ENCODE measurements at places on chromosomes 2 and 18.

- no peak for DNase-seq
Observed at GRCh38 chr2:219671279-219671678, 43.8 kb downstream of the SLC4A3 start.

- no peak for DNase-seq
Observed at GRCh38 chr18:61841706-61842105, 51.1 kb downstream of the RNF152 start.

DNA sequence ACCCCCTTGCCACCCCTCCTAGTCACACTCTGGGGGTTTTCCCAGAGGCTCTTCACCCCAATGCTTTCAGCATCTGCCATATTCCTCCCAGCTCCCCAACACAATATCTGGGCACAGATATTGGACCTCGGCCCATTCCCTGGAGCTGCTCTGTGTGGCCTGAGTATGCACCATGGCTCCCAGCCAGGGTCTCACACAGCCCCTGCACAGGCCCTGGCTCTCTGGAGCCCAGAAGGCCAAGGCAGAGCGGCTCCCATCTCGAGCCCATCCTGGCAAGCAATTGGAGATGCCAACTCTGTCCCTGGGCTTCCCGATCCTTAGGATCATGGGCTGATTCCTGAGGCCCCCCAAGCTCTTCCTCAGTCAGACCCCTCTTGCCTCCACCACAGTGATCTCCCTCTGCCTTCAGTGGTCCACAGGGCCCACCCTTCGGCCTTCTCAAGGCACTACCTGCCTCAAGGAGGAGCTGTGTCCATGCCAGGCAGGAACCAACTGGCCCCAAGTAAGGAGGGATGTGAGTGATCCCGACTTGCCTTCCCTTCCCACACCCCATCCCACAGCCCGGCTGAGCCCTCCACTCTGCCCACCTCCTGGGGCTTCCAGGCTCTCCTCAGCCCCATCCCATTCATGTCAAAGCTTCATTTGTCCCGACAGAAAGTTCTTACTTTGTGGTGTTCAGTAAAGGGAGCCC is 62.7 kb downstream of the ADD2 start:
- DNase-seq: no peak

DNA sequence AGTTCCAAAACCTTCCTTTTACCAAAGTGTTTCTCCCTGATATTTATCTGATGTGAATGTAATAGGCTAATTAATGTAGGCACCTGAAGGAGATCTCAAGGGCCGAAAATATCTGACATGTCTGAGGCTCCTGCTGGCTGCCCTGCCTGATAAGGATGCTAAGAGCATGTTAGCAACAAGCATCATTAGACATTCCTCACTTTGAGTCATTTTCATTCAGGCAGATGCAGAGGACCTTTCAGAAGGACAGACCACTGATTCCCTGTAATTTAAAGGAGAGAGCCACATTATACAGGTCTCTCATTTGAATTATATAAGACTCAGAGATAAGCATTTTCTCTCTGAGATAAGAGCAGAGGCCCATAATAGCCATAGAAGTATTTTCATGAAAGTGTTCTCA is 222.4 kb upstream of the NCKAP5 start:
- DNase-seq: no peak

DNA sequence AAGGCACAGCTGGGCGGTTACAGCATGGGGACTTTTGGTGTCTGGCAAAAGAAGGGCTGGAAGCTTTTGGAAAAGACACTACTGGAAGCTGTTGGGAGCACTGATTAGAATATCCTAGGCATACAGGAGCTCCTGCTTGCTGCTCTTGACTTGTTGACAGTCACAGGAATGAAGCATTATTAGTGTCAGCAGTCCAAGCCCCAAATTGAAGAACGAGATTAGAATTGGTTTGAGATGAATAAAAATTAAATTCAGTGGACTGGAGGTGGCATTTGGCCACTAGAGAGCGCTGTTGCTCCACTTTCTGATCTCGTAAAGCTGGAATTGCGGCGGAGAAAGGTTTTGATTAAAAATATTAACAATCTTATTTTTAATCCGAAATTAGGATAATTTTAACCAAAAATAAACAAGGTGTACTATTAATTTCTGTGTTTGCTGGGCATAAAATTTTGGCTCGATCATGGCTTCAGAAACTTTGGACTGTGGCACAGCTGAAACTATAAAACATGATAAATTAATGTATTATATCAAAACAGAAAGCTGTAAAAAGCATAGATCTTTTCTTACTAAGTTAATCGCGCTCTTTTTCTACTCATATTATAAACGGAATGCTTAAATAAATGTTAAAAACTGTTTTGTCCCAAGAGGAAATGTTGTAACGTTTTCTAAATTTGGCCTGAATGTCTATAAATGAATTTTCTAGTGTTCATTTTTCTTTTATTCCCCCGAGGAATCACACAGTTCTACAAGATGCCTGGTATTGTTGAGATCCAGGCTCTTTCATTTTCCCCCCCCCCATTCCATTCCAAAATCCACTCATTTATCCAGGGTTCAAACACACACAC is 2.4 kb upstream of the HOXD8 start:
- DNase-seq: peak; percentile 28

GRCh38 chr2:182301093-182301492 is 125.7 kb downstream of the PDE1A start:
- no peak for DNase-seq

GRCh38 chr2:48851161-48851560 is 95.6 kb upstream of the LHCGR start:
- DNase-seq: no peak

- peak; percentile 28 for DNase-seq
Observed at GRCh38 chr18:14943967-14944636, 196.1 kb downstream of the ANKRD30B start.

Data from iPS-NIHi11 (cell line).